ENCODE measurements at places on chromosomes 16 and 17.

DNA sequence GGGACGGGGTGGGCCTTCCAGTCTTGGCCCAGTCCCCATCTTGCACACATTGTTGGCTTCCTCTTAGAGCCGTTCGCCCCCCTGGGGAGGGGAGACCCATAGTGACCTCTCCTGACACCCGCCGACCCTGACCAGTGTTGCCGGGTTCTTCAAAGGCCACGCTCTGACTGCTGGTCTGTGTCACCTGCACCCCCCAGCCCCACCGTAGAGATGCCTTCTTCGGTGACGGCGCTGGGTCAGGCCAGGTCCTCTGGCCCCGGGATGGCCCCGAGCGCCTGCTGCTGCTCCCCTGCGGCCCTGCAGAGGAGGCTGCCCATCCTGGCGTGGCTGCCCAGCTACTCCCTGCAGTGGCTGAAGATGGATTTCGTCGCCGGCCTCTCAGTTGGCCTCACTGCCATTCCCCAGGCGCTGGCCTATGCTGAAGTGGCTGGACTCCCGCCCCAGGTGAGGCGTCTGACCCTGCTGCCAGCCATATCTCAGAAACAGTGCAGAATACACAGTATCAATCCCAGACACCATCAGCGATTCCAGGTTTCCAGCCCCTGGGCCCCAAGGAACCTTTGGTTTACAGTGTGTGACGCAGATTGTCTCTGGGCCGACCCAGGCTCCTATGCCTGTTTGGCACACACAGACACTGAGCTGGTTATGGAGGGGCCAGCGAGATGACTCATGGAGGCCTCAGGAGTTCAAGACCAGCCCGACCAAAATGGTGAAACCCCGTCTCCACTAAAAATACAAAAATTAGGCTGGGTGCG is 1.3 kb downstream of the SLC26A11 start:
- DNase-seq = no peak

GRCh38 chr16:56448005-56448404 is 3.1 kb downstream of the NUDT21 start:
- DNase-seq = no peak

- no peak for DNase-seq
Measured at GRCh38 chr17:2631211-2631610, 37.8 kb downstream of the PAFAH1B1 start.

DNA sequence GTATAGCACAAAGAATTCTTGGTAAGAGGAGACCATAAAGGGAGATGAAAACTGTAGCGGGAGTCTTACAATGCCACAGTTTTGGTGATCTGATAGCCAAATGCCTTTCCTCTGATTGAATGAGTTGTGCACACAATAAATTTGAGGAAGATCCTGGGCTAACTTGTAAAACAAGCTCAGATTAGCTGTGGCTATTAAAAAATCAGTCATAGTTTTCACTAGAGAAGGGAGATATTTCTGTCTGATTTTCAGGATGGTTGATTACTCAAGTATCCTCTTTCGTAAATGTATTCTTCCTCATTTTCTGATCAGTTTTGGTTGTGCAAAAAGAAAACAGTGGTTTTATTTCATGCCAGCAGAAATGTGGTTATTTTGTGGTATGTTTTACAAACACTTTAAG is 9.1 kb upstream of the METTL9 start:
- no peak for DNase-seq

All from AG04449 (cell line).